ENCODE measurements at places on chromosomes 4 and X.

DNA sequence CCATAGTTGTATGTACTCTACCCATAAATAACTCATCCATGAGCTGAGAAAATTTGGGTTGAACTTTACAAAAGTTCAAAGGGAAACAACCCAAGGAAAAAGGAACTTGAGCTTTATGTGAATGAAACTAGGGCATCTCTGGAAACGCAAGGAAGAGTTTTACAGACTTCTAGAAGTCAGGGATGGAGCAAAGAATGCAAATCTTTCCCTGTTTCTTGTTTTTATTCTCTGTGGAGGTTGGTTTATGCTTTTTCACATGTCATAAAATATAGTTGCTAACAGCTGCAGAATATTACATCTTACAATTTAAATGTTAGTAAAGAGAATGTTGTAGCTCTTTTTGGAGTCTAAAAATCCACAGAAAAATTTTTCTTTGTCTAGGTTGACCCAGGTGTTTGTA is 754.1 kb downstream of the PCDH7 start:
- no peak for DNase-seq

DNA sequence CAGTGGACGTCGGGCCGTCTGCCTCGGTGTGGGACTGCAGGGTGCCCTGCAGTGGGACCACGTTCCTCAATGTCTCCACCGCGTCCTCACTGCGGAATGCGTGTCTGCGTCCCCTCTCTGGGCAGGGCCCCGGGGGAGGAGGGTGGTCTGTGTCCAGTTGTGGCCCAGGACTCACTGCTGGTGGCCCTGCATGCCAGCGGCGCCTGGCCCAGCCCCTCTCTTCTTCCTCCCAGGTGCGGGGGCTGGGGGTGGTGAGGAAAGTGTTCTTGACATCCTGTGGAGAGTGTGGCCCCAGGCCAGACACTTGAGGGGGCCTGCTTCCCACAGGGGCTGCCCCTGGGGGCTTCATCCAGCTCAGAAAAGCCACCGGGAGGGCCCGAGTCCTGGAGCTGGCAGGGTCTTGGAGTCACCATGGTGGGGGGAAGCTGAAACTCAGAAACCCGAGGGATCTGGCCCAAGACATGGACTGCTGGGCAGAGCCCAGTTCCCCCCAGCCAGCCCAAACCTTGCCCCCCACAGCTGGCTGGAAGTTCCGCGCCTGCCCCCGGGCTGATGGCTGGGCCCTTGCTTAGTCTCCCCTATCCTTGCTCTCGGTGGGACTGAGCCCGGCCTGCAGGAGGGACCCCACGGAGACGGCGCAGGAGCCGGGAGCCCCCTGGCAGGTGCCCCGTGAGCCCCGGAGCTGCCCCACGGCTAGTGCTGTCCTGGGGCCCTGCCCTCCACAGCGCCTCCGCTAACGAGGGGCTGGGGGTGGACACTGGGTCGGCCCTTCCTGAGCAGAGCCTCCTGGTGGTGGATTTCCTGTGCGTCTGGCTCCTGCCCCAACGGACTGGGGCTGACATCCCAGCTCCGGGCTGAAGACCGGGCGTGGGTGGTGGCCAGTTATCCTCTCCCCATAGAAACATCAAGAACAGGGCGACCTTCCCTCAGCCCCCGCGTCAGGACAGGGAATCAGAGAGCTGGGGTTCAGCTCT is 2.9 kb downstream of the DOK7 start:
- DNase-seq, result no peak

DNA sequence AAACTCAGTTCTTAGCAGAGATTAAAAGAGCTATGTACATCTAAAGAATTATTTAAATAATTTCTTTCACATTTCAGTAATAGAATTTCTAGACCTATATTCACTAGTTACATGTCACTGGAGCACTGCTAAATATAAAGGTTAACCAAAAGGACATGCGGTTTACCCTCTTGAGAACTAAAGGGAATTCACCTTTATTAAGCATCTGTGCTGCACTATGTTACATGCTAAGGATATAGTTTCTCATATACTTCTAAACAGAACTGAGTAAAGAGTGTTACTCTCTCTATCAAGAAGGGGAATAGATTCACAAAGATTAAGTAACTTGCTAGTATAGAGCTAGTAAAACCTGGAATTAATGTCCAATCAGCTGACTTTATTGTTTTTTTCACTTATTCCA is 7.6 kb downstream of the SPIN3 start:
- no peak for DNase-seq

DNA sequence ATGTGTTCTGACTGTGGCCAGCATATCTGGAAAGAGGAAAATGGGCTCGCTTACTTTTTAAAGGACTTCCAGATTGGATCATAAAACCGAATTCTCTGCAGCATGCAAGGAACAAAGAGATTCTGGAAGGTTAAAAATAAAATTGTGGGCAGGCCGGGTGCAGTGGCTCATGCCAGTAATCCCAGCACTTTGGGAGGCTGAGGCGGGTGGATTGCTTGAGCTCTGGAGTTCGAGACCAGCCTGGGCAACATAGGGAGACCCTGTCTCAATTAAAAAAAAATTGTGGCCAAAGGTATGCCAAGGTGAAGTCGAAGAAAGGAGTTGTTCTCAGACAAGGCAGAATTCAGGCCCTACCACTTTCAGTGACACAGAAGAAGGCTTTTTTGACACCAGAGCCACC is 37.8 kb downstream of the NELFA start:
- DNase-seq, result no peak

GRCh38 chr4:141703497-141703896 is 67.1 kb downstream of the IL15 start:
- no peak for DNase-seq

GRCh38 chr4:53100501-53101190 is 238.5 kb downstream of the RASL11B start:
- no peak for DNase-seq
